ENCODE measurements at places on chromosomes 5 and 9. TPM values are rescaled to one million over a fixed set of nuclear protein-coding genes. Genes with fewer than 3 reads are reported as not detected.

- no peak for DNase-seq
These were observed 562.9 kb upstream of the FTMT start for GRCh38 chr5:121288781-121289180.

DNA sequence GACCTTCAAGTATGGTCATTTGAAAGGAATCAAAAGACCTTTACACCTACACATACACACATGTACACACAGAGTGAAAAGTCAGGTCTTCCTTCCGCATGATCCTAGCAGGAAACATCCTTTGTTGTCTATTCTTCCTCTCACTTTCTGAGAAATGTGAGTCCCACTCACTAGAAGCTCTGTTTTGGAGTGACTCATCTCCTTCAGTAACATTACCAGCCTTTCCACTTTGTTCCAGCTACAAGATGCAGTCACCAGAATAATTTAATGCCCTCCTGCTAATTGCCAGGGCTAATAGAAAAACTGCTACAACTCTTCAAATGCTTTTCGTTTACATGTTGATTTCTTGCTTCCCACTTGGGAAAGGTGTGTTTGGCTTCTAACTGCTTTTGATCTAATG lies 417.3 kb downstream of the RASEF start:
- DNase-seq: no peak

DNA sequence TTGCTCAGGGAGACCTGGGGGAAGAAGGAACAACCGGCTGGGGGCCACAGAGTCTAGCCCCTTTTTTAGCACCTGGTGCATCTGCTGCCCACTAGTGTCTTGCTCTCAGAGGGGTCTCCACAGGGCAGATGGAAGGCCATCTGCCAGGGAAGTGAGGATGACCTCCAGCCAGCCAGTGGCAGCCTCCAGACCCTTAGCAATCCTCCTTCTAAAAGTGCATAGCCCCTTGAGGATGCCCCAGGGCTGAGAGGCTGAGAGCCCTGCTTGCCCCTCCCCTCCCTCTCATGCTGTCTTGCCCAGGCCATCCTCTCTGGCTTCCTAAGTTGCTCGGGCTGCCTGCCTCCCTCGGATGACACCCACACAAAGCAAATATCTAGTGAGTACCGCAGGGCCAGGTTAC lies 81.5 kb upstream of the PANK3 start:
- no peak for DNase-seq

- DNase-seq: no peak
These were observed 35.1 kb upstream of the ADRB2 start for GRCh38 chr5:148791334-148791667.

DNA sequence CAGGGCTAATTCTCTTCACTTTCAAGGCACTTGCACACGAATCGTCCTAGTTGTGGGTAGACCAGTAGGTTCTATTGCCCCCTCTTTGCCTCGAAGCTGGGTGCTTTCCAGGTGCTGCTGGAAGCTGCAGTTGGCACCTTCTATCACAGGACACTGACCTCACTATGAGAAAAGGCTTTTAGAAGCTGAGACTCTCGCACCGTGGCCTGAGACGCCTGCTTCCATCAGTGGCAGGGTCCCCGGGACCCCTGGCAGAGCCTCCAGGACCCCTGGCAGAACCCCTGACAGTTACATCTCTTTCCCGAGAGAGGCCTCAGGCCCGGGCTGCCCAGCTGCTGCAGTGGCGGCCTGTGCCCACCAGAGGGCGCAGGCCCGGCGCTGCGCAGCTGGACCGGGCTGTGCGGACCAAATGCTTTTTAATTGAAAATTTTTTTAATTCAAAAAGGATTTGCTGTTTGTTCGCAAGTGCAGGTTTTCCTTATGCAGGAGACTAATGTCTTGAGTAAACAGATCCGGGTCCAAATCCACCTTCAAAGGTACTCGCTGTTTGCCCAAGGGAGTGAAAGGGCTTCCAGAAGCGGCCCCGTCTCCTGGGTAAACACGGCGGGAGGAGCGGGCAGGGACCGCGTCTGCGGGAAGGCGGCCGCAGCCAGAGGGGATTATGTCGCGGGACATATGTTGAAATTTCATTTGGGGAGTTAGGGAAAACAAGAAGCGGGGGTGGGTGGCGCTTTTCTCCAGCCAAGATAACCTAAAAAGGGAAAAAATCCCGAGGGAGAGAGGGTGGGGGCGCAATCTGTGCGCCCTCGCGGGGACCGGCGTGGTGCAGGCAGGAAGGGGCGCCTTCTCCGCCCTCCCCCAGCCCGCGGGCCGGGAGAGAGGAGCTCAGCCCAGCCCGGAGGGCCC lies 114.5 kb upstream of the LMX1B start:
- DNase-seq: no peak

DNA sequence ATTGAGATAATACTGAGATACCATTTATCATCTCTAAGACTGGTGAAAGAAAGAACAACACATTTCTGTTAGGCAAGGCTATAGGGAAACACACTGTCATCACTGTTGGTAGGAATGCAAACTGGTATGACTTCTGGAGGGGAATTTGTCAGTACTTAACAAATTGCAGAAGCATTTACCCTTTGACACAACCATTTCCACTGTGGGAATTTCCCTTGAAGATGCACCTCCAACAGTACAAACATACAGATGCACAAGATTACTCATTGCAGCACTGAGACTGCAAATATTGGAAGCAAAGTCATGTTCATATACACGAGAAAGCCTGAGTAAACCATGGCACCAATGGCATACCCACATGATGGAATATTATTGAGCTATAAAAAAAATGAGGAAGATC lies 17.6 kb downstream of the GM2A start:
- DNase-seq: no peak

- DNase-seq: no peak
These were observed 592.2 kb downstream of the ANXA1 start for GRCh38 chr9:73743826-73744225.

DNA sequence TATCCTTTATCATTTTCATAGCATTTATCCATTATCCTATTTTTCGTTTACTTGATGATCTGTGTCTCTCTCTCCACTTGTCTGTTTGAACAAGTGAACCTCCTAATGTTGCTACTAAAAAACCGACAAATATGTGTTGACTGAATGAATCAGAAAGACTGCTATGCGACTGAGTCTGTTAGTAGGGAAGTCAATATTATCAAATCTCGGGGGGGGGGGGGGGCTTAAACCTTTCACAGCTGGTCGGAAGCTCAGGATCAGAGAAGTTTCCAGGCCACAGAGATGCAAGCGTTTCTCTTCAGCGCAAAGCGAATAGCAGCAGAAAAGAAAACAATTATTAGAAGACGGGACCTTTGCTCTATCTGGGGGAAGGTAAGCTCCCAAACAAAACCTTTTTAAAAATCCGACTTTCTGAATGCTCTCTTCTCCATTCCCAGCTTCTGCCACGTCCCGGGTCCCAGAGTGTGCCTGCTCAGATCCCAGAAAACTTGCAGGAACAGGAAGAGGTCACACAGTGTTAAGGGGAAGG lies 412 bp downstream of the RIOK2 start:
- no peak for DNase-seq

DNA sequence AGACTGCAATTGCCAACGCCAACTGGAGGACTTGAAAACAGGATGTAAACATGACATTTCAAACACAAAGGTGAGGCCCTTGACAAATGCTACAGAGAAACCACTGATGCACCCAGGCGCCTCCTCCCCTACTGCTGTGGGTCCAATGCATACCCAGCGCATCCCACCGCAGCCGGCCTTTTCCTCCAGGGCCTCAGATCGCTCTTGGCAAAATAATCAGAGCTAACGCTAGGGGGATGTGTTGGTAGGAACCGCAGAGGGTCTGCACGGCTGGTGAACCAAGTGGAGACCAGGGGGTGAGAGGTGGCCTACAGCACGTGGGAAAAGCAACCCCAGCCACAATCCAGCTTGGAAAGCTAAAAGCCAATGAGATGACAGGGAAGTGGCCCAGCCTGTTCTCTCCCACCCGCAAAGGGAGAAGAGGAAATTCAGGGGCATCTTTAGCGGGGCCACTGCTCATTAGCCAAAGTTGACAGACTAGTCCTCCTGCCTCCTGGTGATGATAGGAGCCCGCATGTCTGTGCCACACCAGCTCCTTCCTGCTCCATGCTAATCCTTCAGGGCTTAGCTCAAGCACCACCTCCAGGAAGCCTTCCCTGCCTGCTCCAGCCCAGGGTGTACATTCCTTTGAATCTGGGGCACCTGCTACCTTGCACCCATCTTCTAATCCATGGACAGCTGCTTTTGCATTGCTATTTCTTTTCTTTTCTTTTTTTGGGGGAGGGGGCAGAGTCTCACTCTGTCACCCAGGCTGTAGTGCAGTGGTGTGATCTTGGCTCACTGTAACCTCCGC lies 5.9 kb downstream of the FAM163B start:
- no peak for DNase-seq

GRCh38 chr5:108214857-108215256 lies 167.0 kb downstream of the FBXL17 start:
- DNase-seq: no peak

GRCh38 chr9:37534412-37534811 lies 41.8 kb downstream of the FBXO10 start:
- no peak for DNase-seq

DNA sequence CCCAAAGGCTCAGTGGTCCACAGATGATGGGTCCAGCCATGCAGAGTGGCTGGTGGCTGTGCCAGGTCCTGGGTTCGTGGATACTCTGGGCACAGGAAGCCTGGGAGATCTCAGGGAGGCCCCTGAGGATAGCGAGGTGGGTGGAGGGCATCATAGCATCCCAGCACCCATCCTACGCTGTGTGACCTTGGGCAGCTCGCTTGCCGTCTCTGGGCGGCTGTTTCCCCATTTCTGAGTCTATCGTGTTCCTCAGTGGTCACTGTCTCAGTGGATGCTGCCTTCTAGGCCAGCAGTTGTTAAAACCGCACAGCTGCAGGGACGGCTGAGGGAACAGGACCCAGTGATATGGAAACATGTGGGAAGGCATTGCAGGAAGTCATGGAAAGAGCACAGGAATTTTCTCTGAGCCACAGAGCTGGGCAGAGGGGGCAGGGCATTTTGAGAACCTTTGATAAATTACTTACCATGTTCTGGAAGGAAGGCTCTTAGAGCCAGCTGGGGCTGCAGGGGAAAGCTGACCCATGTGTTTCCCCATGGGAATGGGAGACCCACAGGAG lies 86.4 kb upstream of the COL5A1 start:
- no peak for DNase-seq

NR5A1 gene
- polyA plus RNA-seq: not detected
